ENCODE measurements at places on chromosomes 12 and 14.

- no peak for DNase-seq
Observed at GRCh38 chr12:104510145-104510872, 53.6 kb downstream of the CHST11 start.

DNA sequence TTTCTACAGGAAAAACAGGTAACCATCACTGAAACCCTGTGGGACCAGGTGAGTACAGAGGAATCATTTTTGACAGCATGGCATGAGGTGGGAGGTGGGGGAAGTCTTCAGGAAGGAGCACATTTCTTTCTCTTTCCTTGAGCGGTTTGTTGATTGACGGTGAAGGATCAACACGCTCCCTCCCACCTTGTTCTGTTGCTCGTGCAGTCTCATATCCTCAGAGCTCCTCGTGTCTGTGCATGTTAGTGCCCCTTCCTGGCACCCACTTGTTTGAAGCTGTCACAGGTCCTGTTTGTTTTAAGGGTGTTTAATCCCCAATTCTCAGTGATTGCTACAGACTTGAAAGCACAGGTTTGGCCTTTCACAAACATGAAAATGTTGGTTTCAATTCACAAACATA, 4.4 kb downstream of the C12orf54 start:
- DNase-seq, result no peak

DNA sequence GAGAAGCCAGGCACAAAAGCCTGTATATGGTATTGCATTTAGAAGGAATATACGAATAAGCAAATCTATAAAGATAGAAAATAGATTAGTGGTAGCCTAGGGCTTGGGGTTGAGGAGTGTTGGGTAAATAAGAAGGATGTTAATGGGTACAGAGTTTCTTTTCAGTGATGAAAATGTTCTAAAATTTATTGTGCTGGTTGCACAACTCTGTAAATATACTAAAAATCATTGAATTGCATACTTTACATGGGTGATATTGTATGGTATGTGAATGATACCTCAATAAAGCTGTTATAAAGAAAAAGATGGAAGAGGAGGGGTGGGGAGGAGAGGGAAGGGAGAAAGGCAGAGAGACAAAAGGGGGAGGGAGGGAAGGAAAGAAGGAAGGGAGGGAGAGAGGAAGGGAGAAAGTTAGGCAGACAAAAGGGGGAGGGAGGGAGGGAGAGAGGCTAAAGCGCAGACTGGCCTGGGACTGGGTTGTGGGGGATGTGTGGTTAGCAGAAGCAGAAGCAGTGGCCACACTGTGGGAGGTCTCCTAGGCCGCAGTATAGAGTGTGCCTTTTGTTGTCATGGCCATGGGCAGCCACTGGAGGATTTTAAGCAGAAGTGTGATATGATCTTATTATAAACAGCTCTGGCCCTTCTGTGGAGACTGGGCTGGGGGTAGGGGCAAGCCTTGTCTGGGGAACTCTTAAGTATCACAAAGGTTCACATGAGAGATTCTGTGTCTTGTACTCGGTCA, 73.6 kb upstream of the ELK3 start:
- DNase-seq, result no peak

DNA sequence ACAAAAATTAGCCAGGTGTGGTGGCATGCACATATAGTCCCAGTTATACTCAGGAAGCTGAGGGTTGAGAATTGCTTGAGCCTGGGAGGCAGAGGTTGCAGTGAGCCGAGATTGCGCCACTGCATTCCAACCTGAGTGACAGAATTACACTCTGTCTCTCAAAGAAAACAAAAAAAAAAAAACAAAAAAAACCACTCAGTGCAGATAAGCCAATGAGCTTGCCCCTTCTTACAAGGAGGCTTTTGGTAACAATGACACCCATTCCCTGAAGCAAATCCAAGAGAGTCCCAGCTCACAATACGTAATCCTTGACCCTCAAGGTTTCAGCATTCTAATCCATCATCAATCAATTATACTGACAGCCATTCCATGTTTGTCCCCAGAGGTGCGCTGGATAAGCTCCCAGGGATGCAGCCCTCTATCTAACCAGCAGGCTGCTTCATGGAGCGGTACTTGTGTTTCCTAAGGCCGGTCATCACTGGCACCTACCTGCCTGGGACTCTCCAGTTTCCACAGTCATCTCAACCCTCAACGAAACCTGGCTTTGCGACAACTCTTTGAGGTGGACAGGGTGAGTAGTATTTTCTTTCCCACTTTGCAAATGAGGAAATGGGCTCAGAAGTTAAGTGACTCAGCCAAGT, 12.4 kb downstream of the GCN1 start:
- no peak for DNase-seq

GRCh38 chr14:66322564-66322963, 163.6 kb upstream of the CCDC196 start:
- no peak for DNase-seq

- DNase-seq, result no peak
Observed at GRCh38 chr12:53120685-53121525, 17.6 kb downstream of the SOAT2 start.

GRCh38 chr12:268483-268840, 5.8 kb upstream of the SLC6A13 start:
- no peak for DNase-seq

GRCh38 chr14:64971943-64972791, at the start of gene RAB15:
Gene RAB15, minus strand, starts transcription at chr14:64972336. Its CDS starts 260 bp downstream, at chr14:64972076.
- peak; percentile 22 for DNase-seq

DNA sequence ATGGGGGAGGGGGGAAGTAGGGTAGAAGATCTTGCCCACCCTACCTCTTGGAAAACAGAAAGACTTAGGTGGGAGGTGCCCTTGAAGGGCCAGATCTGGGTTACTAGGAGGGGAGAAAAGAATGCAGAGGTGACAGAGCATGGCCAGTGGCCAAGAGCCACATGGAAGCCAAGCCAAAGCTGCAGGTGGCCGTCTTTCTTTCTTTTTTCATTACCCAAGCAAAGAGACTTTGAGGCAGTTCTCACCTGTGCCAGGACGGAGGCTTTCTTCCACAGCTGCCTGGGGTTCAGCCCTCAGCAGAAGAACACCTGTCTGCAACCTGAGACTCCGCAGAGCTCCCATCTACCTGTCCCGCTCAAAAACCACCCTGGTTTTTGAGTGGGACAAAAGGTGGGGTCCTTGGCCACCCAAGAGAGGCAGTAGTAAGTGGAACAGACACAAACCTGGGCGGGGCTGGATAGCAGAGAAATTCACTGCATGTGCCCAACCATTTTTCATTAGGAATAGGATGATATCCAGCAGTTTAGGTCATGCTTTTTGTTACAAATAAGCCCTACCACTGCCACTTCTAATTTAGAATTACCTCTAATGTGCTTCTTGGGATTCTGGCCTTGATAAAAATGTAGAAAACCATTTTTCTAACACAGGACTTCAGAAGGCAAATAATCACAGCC, 116.5 kb downstream of the DYRK2 start:
- no peak for DNase-seq

- DNase-seq, result peak; percentile 16
Observed at GRCh38 chr14:26598081-26598671, 343 bp upstream of the NOVA1 start.

DNA sequence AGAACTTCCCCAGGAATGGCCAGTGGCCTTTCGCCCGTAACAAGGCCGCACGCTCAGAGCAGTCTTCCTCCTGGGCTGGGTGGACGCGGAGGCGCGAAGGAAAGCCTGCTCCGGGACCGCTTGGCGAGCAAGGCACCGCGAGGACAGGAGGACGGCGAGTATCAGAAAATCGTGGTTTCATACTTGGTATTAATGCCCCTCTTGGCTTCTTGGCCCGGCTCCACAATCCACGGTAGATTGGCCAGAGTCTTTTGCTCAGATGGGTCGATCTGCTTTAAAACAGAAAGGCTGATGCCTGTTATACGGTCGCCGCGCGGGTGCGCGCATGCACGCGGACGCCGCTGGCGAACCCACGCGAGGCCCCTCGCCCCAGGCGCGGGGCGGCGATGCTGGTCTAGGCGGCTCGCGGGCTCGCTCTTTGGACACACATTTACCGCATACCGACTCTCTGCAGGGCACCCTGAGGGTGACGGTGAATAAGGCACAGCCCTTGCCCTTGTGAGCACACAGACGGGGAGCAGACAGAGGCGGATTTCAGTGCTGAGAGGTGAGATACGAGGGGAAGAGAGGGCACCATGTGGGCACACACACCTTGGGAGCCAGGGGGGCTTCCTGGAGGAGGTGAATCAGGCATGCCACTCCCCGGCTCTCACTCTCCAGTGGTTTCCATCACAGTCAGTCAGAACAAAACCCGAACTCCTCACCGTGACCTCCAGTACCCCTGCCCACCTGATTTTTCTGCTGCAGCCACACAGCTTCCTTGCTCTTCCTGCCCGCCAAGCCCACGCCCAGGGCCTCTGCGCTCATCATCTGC, 100.7 kb downstream of the APAF1 start:
- DNase-seq, result peak; percentile 9

DNA sequence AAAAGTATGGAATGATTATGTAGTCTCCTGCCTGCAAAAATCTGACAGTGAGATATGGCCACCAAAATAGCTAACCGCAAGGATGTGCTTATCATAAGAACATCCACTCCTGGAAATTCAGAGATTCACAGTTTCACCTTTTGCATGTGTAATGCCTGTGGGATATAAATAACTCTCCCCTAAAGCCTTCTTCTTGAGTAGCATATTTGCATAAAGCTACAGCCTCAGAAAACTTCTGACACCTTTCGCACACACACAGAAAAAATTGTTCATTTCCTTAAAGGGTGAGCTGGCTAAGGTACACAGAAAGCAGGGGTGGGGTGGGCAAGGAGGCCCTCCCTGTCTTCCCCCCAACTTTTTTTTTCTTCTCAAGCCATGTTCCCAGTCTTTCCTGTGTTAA, 3.1 kb upstream of the IGF1 start:
- DNase-seq, result no peak

- DNase-seq, result no peak
Observed at GRCh38 chr12:57511588-57512325, 8.6 kb downstream of the DDIT3 start.

DNA sequence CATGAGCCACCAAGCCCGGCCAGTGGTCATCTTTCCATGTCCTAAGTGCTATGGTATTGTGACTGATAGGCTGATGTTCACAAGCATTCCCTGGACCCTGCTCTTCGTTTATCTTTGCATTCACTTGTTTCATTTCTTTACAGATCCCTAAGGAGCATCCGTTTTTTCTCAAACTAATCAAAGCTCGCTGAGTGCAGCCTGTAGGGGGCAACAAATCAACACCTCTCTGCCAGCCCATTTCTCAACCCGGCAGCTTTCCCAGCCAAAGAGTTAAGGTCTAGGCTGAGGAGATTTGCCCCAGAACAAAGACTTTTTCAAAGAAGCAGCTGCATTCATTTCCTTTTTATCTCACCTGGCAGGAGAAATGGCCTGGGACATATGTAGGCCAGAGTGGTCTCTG, 12.1 kb downstream of the SIRT4 start:
- DNase-seq, result no peak

Measured in T-helper 2 cell (primary cell).